ENCODE measurements at places on chromosomes 7 and 10.

GRCh38 chr7:55575098-55575497 is 2.8 kb upstream of the VOPP1 start:
- DNase-seq, result no peak

DNA sequence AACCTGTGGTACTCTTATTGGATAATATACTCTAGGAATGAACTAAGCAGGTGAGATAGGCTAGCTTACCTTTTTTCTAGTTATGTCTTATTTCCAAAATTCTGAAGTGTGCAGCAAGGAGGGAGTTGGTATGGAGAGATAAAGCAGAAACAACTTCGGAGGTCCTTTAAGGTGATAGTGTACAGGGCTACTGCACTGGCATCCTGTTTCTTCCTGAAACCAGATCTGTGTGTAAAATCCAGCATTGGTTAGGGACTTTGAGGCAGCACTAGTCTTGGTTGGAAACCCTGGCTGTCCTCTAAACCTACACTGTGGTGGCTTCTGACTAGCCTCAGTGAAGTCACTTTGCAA is 66.9 kb upstream of the STRIP2 start:
- DNase-seq, result no peak

DNA sequence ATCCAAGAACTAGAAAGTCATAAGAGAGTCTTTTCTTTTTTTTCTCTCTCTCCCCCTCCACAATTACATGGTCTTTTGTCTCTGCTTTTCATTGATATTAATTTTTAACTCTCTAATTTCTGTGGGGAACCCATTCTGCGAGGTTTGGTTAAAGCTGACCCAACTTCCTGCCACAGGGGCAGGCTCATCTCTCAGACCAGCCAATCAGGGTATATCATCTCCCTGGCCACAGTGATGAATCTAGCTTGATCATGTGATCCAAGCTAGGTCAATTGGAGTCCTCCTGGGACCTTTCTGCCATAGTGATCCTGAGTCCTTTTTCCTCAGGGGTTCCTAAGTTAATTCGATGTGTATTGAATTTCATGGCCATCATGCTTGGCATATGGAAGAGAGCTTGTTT is 38.0 kb upstream of the TRUB1 start:
- no peak for DNase-seq

DNA sequence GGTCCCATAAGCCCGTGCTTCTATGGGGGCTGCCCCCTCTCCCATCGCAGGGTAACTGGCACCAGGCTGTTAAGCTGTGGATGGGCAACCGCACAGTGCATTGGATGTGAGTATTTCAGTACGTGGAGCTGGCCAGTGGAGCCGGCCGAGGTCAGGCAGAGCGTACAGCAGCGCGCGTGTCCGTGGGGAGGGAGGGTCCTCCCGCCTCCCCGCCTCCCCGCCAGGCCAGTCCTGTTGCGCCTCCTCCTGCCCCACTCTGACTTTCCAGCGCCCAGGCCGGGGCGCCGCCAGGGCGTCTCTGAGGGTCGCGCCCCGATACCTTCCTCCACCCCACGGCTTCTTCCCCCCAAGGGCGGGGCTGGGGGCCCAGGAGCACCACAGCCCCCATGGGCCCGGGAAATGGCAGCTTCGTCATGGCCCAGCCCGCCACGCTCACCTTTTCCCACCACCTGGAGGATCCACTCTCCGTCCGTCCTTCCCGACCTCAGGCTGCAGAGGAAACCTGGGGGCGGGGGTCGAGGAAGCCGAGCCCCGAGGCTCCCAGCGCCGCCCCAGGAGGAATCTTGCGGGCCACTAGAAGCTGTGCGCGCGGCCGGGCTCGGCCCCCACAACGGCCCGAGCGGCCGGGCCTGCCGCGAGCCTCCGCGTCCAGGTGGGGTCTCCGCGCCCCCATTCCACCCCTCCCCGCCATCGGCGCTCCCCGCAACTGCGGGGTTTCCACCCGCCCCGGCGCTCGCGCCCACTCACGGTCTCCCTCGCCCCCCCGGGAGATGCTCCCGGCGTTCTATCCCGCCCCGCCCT is 831 bp upstream of the PFKP start:
- DNase-seq, result no peak

DNA sequence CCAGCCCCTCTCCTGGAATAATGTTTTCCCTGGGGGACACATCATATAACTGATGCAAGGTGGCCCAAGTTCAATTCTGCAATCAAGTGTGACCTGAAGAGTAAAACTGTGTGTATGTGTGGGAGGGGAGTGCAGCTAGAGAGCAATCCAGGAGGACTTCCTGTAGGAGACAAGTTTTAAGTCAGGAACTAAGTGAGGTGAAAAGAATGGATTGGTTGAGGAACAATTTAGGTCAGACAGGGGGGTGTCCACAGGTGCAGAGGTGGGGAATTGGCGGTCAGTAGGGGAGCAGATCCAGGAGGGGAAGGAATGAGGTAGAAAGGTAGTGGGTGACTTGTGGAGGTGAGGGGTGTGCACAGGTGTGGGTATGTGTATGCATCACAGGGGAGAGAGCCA is 82.6 kb downstream of the NEURL1 start:
- DNase-seq, result no peak

Data from D341Med (cell line).